HS-27A (cell line): ENCODE measurements at places on chromosomes 12 and 14.

GRCh38 chr12:646442-647384 lies 16.5 kb downstream of the NINJ2 start:
- DNase-seq = no peak

DNA sequence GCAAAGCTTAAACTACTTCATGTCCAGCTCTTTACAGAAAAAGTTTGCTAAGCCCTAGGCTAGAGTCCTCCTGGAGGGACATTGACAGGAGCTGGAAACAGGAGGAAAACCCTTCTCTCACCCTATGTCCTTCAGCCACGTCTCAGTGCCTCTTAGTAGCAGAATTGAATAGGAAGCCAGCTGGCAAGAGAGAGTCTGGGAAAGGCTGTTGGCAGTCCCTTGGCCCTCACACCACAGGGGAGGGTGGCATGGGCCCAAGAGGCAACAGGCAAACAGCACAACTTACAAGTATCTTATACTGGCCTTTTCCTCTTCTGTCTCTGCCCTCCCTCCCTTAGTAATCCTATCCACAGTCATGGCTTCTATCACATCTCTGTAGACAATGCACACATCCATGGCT lies 27.7 kb upstream of the DHRS2 start:
- no peak for DNase-seq

- DNase-seq = no peak
Measured at GRCh38 chr14:89067293-89067972, 243.0 kb downstream of the TTC8 start.

DNA sequence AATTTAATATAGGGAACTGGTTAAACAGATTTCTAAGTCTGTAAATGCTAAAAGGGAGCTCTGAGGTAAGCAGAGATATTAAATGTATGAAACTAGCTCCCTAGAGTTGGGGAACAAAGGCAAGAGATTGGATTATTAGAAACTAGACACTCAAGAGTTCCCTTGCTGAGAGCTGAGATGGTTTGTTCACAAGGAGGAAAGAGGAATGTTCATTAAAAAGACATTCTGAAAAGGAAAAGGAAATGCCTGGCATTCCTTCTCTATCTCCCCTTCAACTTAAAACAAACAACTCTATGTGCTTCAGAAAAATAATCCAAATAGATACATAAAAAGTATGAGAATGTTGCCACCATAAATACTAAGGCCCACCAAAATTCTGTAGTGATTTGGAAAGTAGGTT lies 73.7 kb downstream of the GALNT4 start:
- DNase-seq = no peak

- DNase-seq = no peak
Measured at GRCh38 chr12:117854339-117855012, 114.3 kb downstream of the KSR2 start.

DNA sequence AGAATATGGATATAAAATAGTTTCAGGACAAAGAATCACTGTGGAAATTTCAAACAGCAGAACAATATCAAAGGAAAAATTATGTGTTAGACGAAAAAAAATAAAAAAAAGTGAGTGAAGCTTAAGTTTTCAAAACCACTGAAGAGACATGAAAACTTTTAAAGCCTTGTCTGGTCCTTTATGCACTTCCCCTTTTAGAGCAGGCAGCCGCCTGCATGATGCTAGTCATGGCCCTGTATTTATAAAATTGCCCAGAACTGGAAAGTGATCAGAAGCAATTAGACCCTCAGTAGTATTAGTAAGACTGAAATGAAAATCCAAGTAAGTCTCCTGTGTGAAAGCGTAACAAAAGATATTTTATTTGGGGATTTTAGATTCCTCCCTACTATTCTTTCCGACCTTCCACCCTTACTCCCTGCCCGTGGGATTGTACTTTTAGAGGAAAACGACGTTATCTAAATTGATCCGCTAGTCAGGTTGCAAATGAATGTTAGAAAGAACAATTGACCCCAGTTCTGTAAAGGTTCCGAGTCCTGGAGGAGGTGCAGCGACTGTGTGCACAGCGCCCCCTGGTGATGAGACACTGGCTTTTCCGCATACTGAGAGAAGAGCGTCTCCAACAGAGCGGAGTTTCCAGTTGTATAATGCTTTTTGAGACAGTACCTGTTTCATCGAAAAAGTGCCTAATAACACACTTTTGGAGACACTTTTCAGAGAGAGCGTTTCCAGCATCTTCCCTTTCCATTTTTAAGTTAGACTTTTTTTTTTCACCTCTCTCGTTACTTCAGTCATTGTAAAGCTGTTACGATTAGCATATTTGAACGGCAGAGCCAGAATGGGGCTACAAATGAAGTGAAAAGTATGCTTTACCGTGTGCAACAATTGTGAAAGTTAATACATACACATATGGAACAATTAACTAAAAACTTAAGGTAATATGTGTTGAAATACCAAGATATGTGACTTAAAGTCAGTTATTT lies 12.4 kb downstream of the MGST1 start:
- DNase-seq = no peak

GRCh38 chr12:128734371-128734770 lies 89.4 kb downstream of the SLC15A4 start:
- DNase-seq = no peak

GRCh38 chr12:42420395-42420794 lies 94.4 kb downstream of the PPHLN1 start:
- DNase-seq = no peak

DNA sequence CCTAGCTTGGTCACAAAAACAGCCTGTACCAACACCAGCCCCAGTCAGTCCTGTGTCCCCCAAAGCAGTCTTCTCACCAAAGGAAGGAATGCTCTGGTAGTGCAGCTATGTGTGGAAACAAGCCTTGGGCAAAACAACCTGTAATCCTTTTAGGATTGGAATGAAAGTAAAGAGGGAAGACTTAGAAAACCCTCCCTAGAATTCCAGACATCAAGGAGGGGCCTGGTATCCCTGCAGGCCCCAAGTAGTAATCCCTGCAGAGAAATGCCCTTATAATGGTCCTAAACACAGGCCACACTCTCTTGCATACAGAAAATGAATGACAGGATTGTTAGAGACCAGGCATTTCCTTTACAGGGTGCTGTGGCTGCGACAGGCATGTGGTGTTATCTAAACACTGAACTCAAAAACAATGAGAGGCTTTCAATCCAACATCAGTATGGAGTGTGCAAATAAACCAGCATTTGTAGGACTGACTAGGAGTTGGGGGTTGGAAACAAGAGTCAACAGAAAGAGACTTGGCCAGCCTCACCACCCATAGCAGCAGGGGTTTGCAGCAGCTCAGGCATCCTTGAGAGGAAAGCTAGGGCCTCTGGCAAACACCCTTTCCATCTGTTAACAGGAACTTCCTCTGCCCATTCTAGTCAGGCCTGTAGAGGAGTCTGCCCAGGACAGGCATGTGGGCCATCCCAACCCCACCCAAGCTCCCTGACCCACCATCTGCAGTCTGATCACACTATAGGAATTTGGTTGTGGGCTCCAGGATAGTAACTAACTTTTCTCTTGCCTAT lies 59.1 kb downstream of the DCAF5 start:
- DNase-seq = no peak
